ENCODE measurements at places on chromosomes 11 and 22.
A peak's percentile ranks its signal among the peaks of the same experiment; 100 is the strongest.

- peak; percentile 83 for DNase-seq
These were observed 57.4 kb downstream of the LINC01488 start for GRCh38 chr11:69538854-69539253.

GRCh38 chr11:39804271-39804670 lies 1655.2 kb downstream of the LRRC4C start:
- DNase-seq = no peak

DNA sequence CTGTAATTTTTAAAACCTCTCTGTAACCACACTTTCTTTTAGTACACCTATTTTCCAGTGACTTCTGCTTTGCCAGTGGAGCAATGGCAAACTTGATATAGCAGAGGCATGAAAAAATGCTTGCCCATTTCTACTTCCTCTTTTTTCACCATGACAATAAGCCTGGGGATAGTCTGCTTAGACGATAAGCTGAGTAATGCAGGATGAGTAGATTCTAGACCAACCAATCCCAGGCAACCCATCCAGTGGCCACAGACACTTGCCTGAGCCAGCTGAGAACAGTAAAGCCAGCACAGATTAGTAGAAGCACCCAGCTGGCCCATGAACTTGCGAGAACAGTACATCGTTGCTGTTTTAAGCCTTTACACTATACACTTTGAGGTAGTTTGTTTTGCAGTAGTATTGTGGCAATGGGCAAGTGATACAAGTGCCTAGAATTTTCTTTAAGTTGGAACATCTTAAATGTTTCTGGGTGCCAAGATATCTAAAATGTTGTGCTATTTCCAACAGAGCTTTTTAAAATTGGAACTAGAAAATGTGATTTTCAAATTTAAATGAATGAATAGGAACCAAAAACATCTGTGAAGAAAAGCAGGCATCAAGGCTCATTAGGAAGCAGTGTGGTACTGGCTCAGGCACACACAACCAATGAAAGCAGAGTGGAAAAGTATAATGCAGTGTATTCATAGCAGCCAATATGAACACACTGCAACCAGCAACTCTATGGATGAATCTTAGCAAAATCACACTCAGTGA lies 37.7 kb downstream of the DDI1 start:
- DNase-seq = no peak

- no peak for DNase-seq
These were observed 50.9 kb downstream of the APOL1 start for GRCh38 chr22:36303874-36304273.

- DNase-seq = no peak
These were observed 72.9 kb downstream of the KIRREL3 start for GRCh38 chr11:126927623-126928022.

DNA sequence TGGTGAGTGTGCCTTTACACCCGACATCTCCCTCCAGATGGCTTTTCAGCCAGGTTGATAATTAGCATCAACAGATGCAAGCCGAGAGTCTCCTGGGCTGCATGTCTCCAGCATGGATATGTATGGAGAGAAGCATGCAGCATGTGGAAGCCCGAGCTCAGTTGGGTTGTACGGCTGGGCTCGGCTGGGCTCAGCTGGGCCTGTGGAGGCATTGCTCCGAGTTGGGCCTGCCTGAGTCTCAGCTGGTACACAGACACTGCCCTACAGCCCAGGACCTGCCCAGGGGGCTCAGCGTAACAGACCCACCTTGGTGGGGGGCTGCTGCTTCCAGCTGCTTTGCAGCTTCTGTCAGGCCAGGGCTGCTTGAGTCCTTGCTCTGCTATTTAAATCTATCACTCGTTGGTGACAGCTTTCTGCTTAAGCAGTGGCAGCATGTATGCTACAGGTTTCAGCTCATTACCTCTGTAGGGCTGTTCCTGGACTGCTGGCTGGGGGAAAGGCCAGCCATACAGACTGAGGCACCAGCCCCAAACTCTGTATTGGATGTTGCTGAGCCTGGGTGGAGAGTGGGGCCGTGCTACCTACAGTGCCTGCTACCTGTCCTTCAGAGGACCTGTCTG lies 115.5 kb downstream of the TEAD1 start:
- peak; percentile 79 for DNase-seq

DNA sequence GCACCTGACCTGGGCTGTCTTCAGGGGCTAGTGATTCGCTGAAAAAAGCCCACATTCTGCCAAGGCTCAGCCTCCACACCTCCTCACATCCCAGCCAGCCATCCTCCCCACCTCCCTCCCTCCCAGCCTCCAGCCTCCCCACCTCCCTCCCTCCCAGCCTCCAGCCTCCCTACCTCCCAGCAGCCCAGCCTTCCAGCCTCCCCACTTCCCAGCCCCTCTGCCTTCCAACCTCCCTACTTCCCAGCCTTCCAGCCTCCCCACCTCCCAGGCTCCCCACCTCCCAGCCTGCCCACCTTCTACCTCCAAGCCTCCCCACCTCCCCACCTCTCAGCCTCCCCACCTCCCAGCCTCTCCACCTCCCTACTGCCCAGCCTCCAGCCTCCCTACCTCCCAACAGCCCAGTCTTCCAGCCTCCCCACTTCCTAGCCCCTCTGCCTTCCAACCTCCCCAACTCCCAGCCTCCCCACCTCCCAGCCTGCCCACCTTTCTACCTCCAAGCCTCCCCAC lies 33.7 kb upstream of the TH start:
- DNase-seq = no peak

DNA sequence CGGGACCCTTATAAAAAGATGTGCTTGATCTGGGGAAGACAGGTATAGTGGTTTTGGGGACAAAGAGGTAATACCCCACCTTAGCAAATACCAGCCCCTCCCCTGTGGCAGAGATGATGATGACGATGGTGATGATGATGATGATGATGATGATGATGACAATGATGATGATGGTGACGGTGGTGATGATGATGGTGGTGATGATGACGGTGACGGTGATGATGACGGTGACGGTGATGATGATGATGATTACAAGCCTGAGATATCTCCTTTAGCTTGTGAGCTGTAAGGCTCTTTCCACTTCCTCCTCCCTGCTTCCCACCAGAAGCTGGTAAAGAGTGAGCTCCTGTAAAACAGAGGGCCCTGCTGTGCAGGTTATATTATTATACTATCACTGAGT lies 89.5 kb upstream of the TMEM45B start:
- DNase-seq = no peak

- DNase-seq = no peak
These were observed 6.5 kb downstream of the MYBPC3 start for GRCh38 chr11:47345890-47346563.

- no peak for DNase-seq
These were observed 18.4 kb upstream of the TMEM191C start for GRCh38 chr22:21448627-21449416.

DNA sequence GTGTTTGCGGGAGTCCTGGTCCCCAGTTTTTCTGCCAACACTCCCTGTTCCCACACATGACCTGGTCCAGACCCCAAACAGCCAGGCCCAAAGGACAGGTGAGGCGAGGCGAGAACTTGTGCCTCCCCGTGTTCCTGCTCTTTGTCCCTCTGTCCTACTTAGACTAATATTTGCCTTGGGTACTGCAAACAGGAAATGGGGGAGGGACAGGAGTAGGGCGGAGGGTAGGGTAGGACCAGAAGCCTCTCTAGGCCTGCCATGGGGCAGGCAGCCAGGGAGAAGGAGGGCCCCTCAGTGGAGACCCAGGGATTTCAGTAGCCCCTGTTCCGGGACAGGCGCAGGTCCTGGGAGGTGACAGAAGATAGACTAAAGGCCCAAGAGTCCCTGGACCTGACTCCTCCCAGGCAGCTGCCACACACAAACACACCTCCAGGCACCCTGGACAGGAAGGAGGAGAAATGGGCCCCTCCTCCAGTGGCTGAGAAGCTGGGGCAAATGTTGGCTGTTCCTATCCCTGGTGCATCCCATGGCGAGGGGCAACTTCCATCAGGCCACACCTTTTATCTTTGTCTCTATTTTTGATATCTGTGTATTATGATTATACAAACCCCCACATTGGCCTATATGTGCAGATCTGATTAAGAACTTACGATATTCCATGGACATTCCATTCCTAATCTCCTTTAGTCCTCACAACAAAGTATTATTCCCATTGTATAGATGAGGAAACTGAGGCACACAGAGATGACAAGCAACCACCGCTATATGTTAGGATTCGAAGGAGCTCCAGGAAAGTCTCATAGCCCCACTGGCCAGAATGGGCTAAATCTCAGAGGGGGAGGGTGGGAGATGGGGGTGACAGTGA lies 626 bp upstream of the F2 start:
- peak; percentile 48 for DNase-seq

DNA sequence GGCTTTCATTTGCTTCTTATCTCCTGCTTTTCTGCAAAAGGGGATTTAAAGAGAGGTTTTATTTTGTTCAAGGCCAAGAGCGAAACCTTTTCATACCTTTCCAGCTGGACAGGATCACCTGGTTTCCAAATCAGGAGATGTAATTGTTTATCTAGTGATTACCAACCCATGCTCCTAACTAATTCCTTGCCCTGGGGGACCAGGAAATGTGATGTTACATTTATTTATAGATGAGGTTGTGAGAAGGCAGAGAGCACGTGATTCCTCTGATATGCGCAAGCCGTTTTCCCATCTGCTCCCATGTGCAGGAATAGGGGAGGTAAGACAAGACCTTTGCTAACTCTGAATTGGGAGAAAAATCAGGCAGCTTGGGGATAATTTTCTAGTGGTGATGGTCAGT lies 507.2 kb upstream of the LARGE1 start:
- DNase-seq = no peak

DNA sequence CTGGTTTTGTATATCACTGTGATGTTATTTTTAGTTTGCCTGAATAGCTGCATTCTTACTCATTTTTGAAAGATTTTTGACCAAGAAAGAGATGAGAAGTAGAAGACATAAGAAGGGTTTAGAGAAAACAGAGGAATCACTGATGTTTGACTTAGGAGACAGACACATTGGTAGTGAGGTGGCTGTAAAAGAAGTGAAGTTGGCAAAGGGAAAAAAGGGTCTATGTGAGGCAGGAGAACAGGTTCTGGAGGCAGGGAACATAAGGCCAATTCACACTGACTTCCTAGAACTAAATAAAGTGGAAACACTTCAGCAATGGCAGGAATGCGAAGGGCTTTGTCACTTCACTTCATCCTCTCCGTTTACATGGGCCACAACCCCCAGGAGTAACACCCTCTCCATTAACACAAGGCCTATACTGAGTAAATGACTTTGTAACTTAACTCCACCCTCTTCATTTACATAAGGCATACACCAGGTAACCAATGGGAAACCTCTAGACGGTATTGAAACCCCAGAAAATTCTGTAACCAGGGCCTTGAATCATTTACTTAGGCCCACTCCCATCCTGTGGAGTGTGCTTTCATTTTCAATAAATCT lies 36.5 kb downstream of the CTSC start:
- DNase-seq = no peak

DNA sequence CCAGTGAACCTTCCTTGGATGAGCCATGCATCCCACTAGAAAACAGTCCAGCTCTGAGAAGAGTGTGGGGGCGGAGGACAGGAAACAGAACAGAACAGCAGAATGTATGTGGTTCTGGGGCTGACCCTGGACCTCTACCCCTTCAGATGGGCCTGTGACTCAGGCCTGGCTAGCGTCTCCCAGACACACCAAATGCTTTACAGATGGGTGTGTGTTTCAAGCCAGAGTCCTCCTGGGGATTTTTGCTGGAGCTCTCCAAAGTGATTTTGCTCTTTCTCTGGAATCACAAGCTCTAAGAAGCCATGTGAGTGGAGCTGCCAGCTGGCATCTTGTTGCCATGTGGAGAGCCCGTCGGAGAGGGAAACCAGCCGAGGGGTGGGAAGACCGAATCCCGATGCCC lies 13.2 kb upstream of the C1QTNF4 start:
- DNase-seq = peak; percentile 70

- no peak for DNase-seq
These were observed 61.0 kb downstream of the APIP start for GRCh38 chr11:34855021-34855753.

- DNase-seq = no peak
These were observed 19.0 kb downstream of the USP35 start for GRCh38 chr11:78207532-78208256.

DNA sequence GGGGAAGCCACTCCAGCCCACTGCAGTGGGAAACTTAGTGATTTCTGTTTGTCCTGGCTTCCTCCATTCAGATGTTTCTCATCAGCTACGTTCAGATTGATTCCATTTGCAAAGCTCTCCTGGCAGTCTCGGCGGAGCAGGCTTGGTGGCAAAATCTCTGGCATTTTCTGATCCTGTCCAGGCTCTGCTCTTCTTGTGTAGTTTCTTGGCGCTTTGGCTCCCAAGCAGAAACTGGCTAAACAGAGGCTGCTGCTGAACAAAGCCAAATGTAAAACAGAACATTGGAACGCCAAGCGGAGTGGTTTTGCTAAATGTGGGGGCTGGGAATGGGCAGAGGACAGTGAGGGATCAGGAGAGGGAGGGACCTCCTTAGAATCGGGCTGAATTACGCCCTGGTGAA lies 36.7 kb downstream of the ADAMTS8 start:
- DNase-seq = peak; percentile 53

GRCh38 chr11:122105044-122105758 lies 10.8 kb downstream of the BLID start:
- DNase-seq = peak; percentile 44

DNA sequence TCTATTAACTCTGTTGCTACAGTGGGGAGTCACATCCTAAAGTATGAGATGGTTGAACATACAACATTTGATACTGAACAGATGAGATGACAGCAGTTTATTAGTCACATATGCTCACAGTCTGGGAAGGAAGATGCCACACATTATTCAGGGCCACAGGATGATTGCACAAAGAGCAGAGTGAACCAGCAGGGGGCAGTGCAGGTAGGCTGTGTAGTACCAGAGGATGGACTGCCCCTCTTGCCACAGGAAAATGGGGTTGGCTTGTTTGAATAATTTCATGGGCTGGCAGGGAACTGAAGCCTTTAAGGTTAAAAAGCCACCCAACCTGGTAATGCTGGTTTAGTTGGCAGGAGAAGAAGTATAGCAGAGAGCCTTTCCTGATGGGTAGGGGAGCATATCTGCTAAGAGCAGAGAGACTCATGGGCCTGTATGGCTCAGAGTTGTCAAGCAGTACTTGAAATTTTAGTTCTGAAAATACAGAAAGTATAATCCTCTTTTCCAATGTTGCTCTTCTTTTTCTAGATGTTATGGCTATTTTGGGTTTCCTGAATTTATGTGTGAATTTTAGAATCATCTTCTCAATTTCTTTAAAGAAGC lies 180.4 kb upstream of the B3GAT1 start:
- DNase-seq = no peak

DNA sequence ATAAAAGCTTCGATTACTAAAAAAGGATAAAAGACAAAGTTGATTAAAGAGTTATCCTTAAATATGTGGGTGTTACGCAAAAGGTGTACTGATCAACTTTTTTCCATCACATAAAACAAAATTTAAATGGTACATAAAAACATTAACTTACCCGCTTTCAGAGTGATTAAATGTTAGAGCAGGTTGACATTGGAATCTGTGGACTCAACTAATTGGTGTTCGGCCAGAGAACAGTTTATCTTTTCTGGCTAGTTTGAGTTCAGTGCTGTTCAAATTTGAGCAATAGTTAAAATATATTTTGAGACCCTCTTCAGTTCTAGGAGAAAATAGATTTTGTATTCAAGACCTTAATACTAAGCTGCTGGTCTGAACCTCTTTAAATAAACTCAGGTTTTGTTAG lies 56.1 kb downstream of the ATM start:
- DNase-seq = no peak

GRCh38 chr11:132982772-132983640 lies 549.3 kb downstream of the OPCML start:
- no peak for DNase-seq

Measured in posterior cingulate gyrus (tissue), 11 donors.